ENCODE measurements at places on chromosomes 11 and 22.

- no peak for DNase-seq
These were observed 4.0 kb upstream of the PRDM11 start for GRCh38 chr11:45142241-45143055.

DNA sequence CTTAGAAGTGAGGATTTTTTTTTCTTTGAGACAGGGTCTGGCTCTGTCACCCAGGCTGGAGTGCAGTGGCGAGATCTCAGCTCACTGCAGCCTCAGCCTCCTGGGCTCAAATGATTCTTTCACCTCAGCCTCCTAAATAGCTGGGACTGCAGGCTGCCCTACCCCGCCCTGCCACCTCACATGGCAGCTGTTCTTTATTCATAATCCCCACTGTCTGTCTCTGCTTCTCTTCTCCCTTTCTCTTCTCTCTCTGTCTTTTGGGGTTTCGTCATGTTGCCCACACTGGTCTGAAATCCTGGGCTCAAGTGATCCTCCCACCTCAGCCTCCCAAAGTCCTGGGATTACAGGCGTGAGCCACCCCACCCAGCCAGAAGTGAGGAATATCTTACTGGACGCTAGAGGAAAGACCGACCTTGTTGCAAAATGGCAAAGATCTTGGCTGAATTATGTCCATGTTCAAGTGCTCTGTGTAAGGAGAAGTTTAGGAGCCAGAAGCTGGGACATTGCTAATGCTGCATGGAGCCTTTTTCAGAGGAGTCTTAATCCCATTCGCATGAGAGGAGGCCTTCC is 21.9 kb downstream of the KRTAP5-5 start:
- no peak for DNase-seq

- peak; percentile 43 for DNase-seq
These were observed 5.3 kb upstream of the BRSK2 start for GRCh38 chr11:1384199-1384970.

- DNase-seq: no peak
These were observed 5.4 kb upstream of the C11orf65 start for GRCh38 chr11:108472681-108473080.

- peak; percentile 64 for DNase-seq
These were observed 128.7 kb upstream of the TOP3B start for GRCh38 chr22:22111267-22111751.

GRCh38 chr11:1863352-1864216 is 10.7 kb downstream of the LSP1 start:
- DNase-seq: no peak

DNA sequence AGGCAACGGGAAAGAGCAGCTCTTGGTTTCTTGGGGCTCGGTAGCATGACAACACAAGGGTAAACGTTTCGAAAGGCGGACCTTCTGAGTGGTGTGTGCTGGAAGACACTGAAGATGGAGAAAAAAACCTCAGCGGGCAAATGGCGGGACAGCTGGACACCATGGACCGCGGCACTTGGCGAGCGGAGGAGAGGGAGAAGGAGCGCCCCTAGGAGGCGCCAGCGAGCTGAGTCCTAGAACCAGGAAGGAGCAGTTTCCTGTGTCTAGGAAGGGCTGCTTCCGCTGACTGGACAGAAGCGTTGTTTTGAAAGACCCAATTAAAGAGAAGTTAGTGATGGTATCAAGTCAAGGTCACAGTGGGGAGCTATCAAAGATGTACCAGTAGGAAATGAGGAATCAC is 44.0 kb upstream of the OPCML start:
- DNase-seq: peak; percentile 4

- DNase-seq: peak; percentile 37
These were observed 233.0 kb downstream of the FAM76B start for GRCh38 chr11:95556342-95557163.

GRCh38 chr11:67351275-67352005 is 1.9 kb downstream of the POLD4 start:
- DNase-seq: peak; percentile 56
